ENCODE measurements at places on chromosomes 1 and 21. TPM values are rescaled to one million over a fixed set of nuclear protein-coding genes. Genes with fewer than 3 reads are reported as not detected.

DNA sequence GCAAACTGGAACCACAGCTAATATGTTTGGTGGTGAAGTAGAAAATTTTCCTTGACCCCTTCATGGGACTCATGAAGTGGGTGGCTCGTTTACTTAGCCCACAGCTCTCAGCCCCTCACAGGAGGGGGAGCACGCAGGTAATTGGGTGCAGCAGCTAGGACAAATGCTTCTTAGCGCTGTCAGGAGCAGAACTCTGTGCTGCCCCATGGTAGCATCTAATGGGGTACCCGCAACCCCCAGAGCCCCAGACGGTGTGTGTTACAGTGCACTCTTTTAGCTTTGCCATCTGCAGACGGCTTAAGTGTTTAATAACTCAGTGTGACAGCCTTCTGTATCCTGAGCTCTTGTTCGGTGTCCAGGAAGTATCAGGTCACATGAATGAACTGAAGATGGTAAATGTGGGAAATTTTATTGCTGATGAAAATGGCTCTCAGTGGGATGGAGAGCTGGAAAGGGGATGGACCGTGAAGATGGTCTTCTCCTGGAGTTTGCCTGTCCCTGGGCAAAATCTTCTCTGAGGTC is 189.6 kb upstream of the ZRANB2 start:
- DNase-seq, result peak; percentile 59

DNA sequence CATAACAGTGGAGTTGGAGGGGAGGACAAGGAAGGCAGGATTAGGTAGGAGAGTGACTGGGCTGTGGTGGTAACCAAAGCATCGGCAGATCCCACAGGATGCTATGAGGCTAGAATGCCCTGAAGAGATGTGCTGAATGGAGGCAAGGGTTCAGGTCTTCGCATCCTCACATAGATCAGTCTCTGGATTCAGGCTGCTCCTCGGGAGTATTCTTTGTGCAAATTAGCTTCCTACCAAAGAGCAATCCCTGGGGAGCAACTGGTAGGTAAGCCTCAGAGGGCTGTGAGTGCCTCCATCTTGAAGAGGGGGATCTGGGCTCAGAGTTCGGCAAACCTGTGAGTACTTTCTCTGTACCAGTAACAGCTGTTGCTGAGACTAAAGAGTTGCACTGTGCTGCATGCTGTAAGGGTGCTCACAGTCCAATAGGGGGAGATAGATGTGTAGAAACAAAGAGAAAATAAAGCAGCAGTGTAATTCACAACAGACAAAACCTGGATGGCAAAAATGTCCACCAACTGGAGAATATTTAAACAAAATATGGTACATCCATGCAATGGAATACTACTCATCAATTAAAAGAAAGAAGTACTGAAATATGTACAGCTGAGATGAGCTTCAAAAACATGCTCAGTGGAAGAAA is 322.4 kb upstream of the DEPDC1 start:
- DNase-seq, result no peak

DNA sequence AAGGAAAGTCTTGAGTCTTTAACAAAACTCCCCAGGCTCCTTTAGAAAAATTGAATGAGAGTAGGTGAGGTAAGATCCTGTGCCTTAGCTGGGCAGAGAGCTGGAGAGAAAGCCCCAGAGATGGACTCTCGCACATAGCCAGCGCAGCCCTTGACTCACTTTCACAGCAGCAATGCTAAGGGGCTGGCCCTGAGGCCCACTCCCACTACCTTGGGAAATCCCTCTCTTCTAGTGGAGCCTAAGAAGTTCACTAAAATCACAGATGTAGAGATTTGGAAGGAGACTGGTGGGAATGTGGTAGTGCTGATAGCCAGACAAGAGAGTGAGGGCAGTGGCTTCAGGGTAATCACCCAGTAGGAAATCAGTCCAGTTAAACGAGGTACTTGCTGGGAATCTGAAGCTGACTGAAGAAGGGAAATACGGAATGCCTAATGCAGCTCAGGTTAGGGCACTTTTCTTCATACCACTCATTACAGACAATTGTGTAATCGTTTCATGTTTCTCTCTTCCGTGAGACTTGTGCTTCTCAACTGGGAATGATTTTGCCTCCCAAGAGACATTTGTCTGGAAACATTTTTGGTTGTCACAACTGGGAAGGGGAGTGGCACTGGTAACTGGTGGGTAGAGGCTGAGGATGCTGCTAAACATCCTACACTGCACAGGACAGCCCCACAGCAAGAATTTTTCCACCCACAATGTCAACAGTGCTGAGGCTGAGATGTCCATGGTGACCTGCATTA is 42.4 kb upstream of the LRRC8C start:
- no peak for DNase-seq

GRCh38 chr1:46467183-46467504 is 22.5 kb upstream of the DMBX1 start:
- no peak for DNase-seq

DNA sequence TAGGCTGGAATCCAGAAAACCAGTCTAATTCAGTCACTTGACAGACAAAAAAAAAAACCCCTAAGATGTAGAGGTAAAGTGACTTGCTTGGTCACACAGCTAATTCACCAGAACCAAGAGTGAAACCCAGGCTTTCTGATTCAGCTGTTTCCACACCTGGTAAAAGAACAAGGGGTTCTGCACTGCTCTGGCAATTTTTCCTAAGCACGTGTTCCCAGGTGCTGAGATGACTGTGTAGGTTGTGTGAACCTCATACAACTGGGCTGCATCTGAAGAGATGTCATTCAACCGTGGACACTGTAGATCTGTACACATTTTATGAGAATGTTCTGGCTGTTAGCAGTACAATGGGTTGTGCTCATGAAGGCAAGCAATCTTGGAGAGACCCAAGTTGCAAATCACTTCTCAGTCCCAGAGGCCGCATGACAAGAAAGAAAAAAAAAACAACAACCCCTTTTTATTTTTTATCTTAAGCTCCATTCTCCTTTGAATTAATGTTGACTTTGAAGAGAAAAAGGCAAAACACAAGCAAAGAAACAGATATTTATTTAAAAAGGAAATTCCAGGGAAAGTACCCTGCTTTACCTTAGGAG is 95.4 kb downstream of the INTS7 start:
- no peak for DNase-seq

DNA sequence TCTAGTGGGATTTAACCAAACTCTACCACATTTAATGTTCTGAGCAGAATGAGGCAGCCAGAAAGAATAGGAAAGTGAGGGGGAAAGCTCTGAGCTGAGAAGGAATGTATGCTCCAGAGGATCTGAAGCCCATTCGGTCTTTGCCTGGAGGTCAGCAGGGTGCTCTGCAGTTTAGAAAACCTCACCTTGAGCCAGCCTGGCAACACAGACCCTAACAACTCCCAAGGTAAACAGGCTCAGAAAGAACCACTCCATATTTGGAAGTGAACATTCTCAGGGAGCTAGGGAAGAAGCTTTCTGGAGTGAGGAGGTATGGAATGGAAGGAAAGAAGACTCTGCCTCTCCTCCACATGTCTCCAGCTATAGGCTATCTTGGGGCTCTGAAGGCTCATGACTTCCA is 398.8 kb downstream of the SEC16B start:
- no peak for DNase-seq

GRCh38 chr1:98056781-98057180 is 135.9 kb upstream of the DPYD start:
- DNase-seq, result no peak

DNA sequence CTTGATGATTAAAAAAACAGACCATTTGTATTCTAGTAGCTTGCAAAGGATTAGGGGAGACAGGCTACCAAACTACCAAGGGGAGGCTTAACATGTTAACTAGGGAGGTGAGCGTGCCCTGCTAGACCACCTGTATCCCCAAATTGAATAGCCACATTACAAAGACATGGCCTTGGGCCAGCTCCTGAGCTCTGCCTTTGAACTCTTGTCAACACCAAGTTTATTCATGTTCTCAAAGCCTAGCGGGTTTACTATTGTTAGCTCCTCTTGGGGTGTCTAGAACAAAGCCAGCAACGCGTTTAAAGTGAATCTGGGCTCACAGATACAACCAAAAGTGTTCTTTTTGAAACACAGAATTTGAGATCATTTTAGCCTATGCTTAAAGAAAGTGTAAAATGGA is 36.3 kb downstream of the SMYD2 start:
- no peak for DNase-seq

DNA sequence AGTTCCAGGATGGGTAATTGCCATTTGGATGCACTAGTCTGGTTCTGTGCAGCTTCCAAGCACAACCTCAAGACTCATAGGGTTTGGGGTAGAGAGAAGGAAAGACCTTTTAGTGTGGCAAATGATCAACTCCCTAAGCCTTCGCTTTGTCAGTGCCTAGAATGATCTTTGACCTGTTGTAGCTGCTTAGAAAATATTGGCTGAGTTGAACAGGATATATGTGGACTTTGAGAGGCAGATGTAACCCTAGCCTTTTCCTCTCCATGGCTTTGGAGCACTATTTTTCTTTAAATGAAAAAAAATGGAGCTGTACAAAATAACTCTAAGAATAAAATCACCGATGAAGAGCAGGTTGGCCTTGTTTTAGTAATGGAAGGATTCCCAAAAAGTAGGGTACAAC is 41.7 kb downstream of the HLX start:
- DNase-seq, result no peak

- no peak for DNase-seq
Observed at GRCh38 chr1:27238032-27238431, 3.6 kb downstream of the WDTC1 start.

GRCh38 chr1:31762726-31763670 is 1.1 kb downstream of the ADGRB2 start:
- DNase-seq, result peak; percentile 83

ATP1A4 gene
- 0.19 TPM for total RNA-seq

RNU1-3 gene
- total RNA-seq, result 8,605 TPM

GPX7 gene
- 9.7 TPM for total RNA-seq

PAFAH2 gene
- 23.5 TPM for total RNA-seq
